ENCODE measurements at places on chromosomes 5 and 9.

GRCh38 chr5:56856541-56857178, 41.3 kb downstream of the MAP3K1 start:
- peak overlapping the region; percentile 16 for H3K4me3 ChIP-seq
- peaks cover 34% of the 10 kb centered on the region for H3K4me1 ChIP-seq
- H3K27ac ChIP-seq = peak overlapping the region; percentile 92
- H3K27me3 ChIP-seq = no peaks in the 10 kb centered on the region
- H3K36me3 ChIP-seq = peaks cover 17% of the 10 kb centered on the region
- no peak for DNase-seq

DNA sequence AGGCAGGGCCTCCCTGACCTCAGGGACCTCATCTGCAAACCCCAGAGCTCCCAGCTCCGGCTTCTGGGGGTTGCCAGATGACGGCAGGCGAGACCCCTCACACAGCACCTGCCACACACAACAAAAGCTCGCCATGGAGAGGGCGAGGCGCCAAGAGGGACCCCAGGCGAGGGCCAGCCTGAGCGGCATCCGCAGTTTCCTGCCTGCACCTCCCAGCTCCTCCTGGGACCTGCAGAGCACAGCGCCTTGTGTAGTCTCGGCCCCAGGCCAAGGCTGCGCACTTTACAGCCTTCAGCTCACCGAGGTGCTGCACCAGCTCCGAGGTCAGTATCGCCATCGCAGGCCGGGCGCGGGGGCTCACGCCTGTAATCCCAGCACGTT, 82.4 kb upstream of the ADAMTS2 start:
- H3K27me3 ChIP-seq = peaks cover 1% of the 10 kb centered on the region
- H3K4me3 ChIP-seq = no peak overlapping the region
- H3K36me3 ChIP-seq = no peaks in the 10 kb centered on the region
- H3K4me1 ChIP-seq = no peaks in the 10 kb centered on the region

- no peak overlapping the region for H3K4me3 ChIP-seq
- no peaks in the 10 kb centered on the region for H3K36me3 ChIP-seq
- H3K27me3 ChIP-seq = peaks cover 5% of the 10 kb centered on the region
- no peak overlapping the region for H3K27ac ChIP-seq
Observed at GRCh38 chr5:127406326-127407121, 110.9 kb upstream of the PRRC1 start.

DNA sequence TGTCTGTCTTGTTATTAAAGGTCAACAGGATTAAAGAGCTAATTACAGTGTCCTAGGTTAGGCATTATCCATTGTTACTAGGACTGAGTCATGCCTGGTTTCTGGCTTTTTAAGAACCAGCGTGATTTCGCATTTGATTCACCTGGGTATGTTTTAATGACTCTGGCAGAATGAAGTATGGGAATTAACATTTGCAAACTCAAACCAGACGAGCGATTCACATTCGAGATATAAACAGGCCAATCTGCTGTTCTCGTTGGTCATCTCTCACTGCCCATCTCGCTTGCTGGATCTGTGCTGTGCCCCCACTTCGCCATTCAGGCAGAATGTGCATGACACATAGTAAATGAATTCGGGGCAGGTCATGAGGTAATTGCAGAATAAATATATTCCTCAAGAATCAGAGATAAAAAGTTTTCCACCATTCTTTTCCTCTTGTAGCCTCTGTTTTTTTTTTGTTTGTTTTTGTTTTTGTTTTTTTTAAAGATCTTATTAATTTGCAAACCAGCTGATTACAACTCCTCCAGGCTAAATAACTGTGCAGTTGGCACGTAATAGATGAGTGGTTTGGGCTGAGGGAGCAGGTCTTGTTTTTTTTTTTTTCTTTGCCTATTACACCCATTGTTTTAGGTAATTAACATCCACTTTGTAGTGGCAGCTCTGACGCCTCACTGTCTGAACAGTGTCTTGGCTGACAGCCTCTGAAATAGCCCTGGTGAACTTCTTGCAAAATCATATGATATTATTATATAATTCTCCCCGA, 313.5 kb upstream of the MSX2 start:
- DNase-seq = no peak
- H3K4me1 ChIP-seq = no peaks in the 10 kb centered on the region
- no peak overlapping the region for H3K4me3 ChIP-seq

- H3K4me1 ChIP-seq = no peaks in the 10 kb centered on the region
- no peak for DNase-seq
- no peaks in the 10 kb centered on the region for H3K36me3 ChIP-seq
- peaks cover 10% of the 10 kb centered on the region for H3K27me3 ChIP-seq
- H3K4me3 ChIP-seq = no peak overlapping the region
Observed at GRCh38 chr5:54870271-54870670, 115.1 kb downstream of the ESM1 start.

Measured in memory B cell (primary cell).